Stimulated activated CD4-positive, alpha-beta T cell treated with anti-CD3 and anti-CD28 coated beads, Interleukin-15, amount 100 ng/mL, for 1 hour (primary cell): ENCODE measurements at places on chromosomes 1 and 21.

GRCh38 chr1:92933459-92933858 lies 27.8 kb downstream of the DIPK1A start:
- no peak for DNase-seq

GRCh38 chr1:116075990-116076389 lies 35.2 kb upstream of the MAB21L3 start:
- no peak for DNase-seq

- DNase-seq, result no peak
These were observed 15.0 kb upstream of the PRDM16 start for GRCh38 chr1:3053986-3054385.

DNA sequence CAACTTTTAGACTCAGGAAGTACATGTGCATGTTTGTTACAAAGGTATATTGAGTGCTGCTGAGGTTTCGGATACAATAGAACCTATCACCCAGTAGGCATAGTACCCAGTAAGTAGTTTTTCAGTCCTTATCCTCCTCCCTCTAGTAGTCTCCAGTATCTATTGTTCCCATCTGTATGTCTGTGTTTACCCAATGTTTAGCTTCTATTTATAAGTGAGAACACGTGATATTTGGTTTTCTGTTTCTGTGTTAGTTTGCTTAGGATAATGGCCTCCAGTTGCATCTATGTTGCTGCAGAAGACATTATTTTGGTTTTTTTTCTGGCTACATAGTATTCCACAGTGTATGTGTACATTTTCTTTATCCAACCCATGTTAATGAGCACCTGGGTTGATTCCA lies 47.2 kb upstream of the TSNAX start:
- DNase-seq, result no peak

DNA sequence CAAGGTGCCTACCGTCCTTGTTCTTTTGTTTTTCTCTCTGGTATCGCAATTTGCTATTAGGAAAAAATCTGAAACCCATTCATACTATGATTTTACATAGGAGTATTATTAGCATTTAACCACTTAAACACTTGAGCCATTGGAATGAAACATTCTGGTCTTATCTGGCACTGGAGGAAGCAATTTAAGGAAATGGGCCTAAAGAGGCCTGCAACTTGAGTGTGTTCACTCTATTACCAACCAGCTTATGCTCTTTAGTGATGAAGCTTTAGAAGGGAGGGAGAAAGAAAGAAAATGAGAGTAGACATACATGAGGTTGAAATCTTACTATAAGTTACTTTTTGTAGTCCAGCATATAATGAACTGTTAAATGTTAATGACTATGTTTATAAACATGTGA lies 5.7 kb downstream of the GJA5 start:
- DNase-seq, result no peak

DNA sequence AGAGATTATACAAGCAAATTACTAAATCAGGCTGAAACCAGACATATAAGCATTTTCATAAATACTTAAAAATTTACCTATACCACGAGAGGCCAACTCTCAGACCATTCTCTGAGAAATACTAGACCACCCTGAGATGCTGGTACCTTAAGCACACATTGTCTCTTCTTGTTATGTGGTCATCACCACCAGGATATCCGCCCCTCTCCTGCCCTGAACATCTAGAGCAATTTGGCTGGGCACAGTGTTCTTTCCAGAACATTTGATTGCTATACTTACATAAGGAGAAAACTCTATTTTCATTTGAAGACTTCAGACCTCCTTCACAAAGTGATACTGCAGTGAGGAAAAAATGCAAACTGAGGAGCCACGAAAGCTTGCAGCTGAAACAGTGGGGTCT lies 36.2 kb upstream of the DUSP10 start:
- DNase-seq, result no peak

DNA sequence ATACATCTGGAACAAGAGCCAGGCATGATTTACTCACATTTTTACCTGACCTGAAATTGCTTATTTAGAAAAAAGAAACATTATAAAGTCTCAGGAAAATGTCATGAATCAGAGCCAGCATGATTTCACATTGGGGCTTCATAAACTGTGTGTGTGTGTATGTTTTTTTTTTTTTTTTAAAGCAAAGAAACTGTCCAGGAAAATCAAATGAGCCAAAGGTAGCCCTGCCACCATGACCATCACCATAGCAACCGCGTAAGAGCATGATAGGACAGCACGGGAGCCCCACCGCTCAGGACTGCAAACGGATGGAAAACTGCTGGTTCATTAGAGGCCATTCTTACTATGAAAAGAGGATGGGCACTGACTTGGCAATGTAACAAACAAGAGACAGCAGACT lies 139.2 kb downstream of the NTMT2 start:
- DNase-seq, result no peak

GRCh38 chr1:223611936-223612335 lies 53.6 kb downstream of the CAPN8 start:
- DNase-seq, result no peak

GRCh38 chr1:116310180-116310579 lies 62.9 kb upstream of the ATP1A1 start:
- DNase-seq, result no peak

DNA sequence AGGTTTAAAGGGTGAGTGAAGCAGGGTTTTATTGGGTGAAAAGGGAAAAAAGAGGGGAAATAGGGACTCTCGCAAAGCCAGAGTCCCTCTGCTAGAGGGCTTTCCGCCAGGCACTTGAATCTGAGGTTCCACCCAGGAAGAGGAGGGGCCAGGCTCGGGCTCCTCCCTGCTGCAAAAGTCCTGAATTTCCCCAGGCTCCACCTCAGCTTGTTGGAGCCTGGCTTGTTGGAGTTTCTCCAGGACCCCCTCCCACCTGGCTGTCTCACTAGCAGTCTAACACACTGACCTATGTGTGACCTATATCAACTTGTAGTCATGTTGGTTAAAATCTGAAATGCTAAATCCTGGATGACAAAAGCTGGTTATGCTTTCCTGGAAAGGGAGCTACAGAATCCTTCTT lies 25.5 kb downstream of the GBP2 start:
- no peak for DNase-seq

GRCh38 chr1:200034262-200034557 lies 6.7 kb downstream of the NR5A2 start:
- no peak for DNase-seq

- DNase-seq, result no peak
These were observed 28.8 kb downstream of the ZP4 start for GRCh38 chr1:237861944-237862343.

GRCh38 chr1:154931940-154932487 lies 4.5 kb downstream of the PMVK start:
- no peak for DNase-seq

GRCh38 chr1:48205522-48205921 lies 17.0 kb upstream of the SLC5A9 start:
- DNase-seq, result no peak
